ENCODE measurements at places on chromosomes 4 and X. TPM values are rescaled to one million over a fixed set of nuclear protein-coding genes. Genes with fewer than 3 reads are reported as not detected.

KIAA1210 gene
- polyA plus RNA-seq: not detected

TMEM271 gene
- 0.06 TPM for polyA plus RNA-seq

SPOCK3 gene
- polyA plus RNA-seq: 0.39 TPM

NCBP2L gene
- not detected for polyA plus RNA-seq

SMARCA1 gene
- 4.8 TPM for polyA plus RNA-seq

GPR119 gene
- not detected for polyA plus RNA-seq

SPIN3 gene
- polyA plus RNA-seq: 1.6 TPM

IL1RAPL1 gene
- polyA plus RNA-seq: 0.07 TPM

GAGE1 gene
- not detected for polyA plus RNA-seq

PRSS12 gene
- polyA plus RNA-seq: 6.6 TPM

GSX2 gene
- not detected for polyA plus RNA-seq

UCP1 gene
- polyA plus RNA-seq: not detected

NEXMIF gene
- polyA plus RNA-seq: not detected

Measured in sigmoid colon (tissue), 7 donors.